ENCODE measurements at places on chromosomes 13 and 19.

DNA sequence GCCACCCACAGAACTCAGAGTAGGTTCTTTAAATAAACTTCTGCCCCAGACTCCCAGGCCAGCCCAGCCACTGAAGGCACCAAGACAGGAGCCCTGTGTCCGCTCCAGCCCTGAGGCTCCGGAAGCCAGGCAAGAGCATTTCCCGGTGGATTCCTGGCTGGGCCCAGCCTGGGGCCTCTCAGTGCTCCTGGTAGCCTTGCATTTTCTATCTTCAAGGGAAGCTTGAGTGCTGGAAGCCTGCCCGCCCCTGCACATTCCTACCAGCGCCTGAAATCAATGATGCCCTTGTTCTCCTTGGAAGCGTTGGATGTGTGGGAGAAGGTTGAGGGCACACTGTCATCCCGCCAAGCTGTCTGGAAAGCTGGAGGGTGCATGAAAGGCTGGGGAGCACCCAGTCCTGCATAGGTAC is 70.3 kb downstream of the ALOX5AP start:
- no peak for DNase-seq

DNA sequence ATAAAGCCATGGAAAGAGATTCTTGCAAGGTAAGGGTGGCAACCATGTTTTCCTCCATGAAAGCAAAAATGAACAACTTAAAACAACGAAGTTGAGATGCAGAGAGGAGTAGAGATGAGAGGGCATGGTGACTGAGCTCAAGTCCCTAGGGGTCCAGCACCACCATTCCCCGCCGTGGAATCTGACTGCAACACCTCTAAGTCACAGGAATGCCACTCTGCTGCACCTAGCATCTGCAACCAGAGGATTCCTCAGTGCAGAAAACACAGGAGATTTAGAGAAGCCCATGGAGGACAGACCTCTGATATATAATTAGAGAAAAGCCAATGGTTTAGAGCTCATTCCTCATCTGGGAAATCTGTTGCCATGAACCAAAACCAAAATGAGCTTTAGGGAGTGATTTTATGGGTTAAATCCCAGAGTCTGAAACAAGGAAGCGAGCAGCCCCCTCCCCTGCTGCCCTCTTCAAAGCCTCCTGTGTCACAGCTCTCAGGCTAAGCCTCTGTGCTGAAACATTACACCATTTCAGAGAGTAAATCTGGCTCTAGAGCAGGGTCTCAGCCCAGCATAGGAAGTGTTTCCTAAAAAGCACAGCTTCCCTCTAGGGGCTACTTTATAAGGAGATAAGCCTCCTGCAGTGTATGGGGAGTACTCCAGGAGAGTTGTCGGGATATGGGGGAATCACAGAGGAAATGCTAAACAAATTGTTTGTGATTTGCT is 1043.6 kb downstream of the UQCRFS1 start:
- peak; percentile 6 for DNase-seq

GRCh38 chr19:23771761-23772674 is 13.3 kb upstream of the ZNF681 start:
- no peak for DNase-seq

DNA sequence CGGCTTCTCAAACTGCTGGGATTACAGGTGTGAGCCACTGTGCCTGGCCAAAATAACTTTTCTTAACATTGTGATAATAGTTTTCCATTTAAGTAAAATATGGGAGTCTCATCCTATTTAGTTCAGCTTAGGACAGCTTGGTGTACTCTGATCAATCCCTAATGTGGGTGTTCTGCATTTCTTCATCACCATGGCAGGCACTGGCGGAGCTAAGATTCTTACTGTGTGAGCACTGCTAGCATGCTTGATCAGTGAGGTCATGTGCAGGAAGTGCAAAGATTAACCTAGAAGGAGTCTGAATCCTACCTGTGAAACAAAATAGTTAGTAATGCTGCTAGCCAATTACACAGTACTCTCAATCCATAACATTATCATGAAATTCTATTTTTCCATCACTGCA is 1684.2 kb upstream of the SLC10A2 start:
- DNase-seq = no peak

- DNase-seq = no peak
Observed at GRCh38 chr13:29878101-29878500, 27.7 kb upstream of the UBL3 start.

DNA sequence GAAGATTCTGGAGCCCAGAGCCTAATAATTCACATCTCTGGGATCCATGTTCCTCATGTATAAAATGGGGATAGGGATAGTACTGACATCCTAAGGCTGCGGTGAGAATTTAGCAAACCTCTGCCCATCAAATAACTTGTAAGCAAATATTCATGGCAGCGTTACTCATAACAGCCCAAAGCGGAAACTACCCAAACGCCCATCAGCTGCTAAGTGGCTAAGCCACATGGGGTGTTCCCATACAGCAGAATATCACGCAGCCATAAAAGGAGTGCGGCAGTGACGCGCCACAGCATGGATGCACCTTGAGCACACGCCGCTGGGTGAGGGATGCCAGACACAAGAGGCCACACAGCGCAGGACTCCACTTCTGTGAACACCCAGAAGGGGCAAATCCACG is 19.7 kb downstream of the VRK3 start:
- no peak for DNase-seq

GRCh38 chr19:42279902-42280814 is 11.1 kb downstream of the CIC start:
- peak; percentile 98 for DNase-seq

DNA sequence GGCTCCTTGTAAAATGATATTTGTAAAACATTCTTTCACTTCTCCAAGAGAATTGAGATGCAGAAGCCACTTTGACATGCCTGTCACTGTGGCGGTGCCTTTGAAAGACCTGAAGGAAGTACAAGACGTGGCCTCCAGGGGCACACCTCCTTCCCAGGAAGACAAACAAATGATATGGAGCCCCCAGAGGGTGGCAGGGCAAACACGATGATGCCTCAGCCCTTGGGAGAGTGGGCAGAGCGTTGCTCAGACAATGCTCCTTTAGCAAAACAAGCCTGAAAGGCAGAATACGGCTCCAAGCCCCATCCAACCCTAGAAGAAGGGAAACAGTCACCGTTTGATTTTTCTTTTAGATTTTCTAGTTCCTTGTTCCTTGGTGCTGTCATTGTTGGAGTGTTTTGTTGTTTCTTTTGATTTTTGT is 9.2 kb upstream of the ATP12A start:
- no peak for DNase-seq

DNA sequence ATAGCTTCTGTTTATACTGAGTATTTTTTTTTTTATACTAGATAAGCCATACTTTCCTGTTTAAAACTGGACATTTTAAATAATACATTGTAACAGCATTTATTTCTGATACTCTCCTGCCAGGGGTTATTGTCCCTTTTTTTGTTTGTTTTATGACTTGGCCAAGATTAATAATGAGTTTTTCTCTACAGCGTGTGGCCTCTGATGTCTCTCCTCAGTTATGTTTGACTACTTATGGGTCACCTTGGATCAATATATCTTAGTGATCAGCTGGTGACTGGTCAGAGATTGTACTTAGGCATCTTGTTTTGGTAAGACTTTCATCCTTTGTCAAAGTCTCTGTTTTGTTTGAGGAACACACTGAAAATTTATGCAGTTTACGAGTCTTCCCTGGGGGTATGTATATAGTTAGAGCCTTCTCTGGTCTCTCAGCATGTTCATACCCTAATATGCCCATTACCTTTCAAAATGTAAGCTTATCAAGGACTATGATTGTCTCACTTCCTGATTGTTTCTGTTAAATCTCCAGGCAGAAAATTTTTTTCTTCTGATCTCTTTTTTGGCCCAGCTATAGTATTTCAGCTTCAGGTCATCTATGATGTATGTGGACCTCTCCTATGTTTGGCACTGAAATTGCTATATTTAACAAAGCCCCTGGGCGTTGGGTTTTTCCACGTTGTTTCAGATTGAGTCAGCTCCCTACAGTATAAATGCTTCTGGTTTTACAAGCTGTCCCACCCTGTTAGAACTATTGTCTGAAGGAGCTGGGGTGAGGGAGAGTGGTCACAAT is 87.9 kb downstream of the URI1 start:
- DNase-seq = no peak

GRCh38 chr13:44050450-44051063 is 170.9 kb downstream of the LACC1 start:
- peak; percentile 63 for DNase-seq

GRCh38 chr13:84951128-84951527 is 848.1 kb downstream of the SLITRK6 start:
- no peak for DNase-seq

GRCh38 chr13:72314210-72314609 is 413.2 kb downstream of the MZT1 start:
- no peak for DNase-seq

- DNase-seq = no peak
Observed at GRCh38 chr13:96248103-96248502, 158.2 kb downstream of the HS6ST3 start.

- peak; percentile 76 for DNase-seq
Observed at GRCh38 chr19:44912854-44913253, 1.6 kb upstream of the APOC1 start.

DNA sequence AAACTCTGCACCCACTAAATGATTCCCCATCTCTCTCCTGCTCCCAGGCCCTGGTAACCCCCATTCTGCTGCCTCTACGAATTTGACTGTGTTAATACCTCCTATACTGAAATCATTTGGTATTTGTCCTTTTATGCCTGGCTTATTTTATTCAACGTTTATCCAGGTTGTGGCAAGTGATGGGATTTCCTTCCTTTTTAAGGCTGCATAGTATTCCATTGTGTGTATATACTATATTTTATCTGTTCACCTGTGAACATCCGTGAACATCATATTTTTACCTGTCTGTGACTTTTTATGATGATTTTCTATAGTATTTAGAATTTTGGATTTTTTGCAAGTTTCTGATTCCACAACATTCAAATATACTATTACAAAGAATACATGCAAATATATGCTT is 13.9 kb upstream of the CEBPG start:
- no peak for DNase-seq

GRCh38 chr13:59587030-59587429 is 576.7 kb downstream of the DIAPH3 start:
- no peak for DNase-seq

DNA sequence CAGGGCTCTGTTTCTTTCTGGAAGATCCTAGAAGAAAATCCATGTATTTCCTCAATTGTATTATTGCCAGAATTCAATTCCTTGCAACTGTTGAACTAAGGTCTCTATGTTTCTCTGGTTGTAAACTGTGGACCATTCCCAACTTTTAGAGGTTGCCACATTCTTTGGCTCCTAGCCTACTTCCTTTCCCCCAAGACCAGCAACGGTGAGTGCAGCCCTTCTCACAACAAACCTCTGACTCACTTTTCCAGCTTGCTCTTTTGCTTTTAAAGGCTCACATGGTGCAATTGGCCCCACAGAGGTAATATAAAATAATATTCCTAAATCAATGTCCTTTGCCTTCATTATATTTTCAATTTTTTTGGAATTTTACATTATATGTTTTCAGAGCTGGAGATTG is 371.3 kb downstream of the SLITRK5 start:
- no peak for DNase-seq

DNA sequence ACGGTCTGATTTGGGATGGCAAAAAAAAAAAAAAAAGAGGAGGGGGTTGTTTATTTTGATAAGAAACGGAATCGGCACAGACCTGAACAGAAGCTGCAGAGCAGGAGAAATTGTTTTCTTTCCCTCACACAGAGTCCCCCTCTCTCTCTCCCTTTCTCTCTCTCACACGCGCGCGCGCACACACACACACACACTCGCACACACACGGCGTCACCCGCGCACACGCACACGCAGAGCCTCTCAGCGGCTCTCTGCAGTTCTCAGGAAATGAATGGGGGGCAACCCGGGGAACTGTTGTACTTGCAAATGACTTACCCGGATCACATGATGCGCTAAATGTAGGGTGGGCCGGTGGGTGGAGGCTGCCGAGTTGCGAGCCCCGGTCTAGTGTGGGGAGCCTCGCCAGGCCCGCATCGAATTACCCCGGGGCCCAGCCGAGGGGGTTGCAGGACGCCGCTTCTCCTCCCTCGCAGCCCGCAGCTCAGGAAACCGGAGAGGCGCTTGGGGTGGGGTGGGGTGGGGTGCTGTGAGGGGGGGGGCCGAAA is 475 bp downstream of the KLF12 start:
- DNase-seq = peak; percentile 98

DNA sequence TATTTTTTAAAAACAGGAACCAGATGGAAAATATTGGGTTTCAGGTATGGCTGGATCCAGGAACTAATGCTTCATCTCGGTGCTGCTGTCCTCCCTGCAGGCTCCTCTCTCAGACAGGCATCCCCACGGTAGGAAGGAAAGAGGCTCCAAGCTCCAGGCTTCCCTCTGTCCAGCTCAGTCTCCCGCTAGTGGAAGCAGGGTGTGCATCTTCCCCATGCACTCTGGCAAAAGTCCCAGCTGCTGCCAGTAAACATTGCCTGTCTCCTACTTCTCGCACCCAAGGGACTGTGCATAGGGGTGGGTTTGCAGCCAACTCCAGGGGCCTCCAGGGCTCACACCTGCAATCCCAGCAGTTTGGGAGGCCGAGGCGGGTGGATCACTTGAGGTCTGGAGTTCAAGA is 29.2 kb downstream of the IL12RB1 start:
- DNase-seq = peak; percentile 41

GRCh38 chr19:57110592-57111328 is 9.0 kb upstream of the USP29 start:
- DNase-seq = no peak

DNA sequence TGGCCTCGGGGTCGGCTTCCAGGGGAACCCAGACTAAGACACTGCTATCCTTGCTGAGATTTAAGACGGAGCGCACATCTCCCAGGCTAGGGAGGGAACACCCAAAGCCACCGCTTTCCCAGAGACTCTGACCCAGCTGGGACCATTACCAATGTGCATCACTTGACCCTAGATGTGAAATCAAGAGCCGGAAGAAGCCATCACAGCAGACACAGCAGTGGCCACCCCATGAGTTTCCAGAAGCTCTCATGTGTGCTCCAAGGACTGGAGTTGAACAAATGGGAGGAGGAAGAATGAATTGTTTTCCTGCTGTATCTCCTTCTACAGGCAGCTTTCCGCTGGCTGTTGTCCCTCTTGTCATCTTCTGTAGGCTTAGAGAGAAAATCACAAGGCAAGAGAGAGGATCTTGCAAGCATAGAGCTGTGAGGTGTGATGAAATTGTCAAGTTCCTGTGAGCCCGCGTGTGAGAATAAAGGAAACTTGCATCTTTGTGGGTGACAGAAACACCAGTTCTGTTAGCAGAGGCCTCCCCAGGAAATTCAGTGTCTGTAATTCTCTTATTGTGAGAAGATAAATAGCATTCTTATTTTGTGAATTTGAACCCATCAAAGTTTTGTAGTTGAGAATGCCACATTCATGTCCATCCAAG is 711.8 kb downstream of the UQCRFS1 start:
- no peak for DNase-seq

GRCh38 chr13:95535243-95535642 is 17.3 kb upstream of the CLDN10 start:
- DNase-seq = peak; percentile 41

DNA sequence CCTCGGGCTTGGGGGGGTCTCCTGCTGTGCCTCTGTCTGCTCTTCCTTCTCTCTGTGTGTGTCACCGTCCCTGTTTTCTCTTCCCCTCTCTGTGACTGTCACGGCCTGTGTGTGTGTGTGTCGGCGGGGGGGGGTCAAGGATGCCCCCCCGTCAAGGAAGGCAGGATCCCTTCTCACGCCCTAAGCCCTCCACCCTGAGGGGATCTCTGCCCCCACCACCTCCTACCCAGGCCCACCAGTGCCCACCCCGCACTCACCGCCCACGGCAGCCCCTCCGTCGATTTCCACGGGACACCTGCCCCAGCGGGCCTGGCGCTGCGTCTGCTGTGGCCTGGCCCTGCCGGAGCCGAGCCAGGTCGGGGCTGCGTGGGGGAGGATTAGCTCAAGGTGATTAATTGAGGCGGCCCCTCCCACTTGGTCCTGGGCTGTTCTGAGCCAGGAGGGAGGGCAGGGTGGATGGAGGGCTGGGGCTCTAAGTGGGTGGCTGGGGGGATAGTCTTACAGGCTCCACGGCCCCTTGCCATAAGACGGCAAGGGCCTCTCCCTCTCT is at the start of gene RAX2:
Gene RAX2 (minus strand): TSS at position 323 of the 550 bp plus-strand sequence. CDS start 486 bp downstream, outside the sequence.
- no peak for DNase-seq

All from muscle of back (tissue), 13 donors.